Activated CD4-positive, alpha-beta T cell treated with anti-CD3 and anti-CD28 coated beads for 4 hours (primary cell): ENCODE measurements at places on chromosomes 3 and 15.
A peak's percentile ranks its signal among the peaks of the same experiment; 100 is the strongest.

- no peak for DNase-seq
Observed at GRCh38 chr15:87369269-87369668, 887.3 kb downstream of the NTRK3 start.

GRCh38 chr3:190194506-190194905, 73.8 kb upstream of the P3H2 start:
- no peak for DNase-seq

DNA sequence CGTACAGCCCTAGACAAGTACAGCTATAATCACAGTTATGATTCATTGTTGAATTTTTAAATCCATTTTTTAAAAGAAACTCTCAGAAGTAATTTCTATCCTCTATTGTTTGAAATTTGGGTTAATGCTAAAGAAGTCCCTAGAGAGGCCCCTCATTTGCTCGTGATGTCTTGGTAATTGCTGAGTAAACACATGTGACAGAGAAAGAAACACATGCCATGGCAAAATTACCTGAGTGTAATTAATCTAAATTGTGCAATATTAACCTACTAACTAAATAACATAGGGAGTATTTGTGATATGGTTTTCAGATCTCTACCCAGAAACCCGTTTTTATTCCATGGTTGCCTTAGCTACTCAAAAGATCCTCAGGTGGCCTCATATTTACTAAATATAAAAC, 10.8 kb downstream of the NEK10 start:
- DNase-seq, result no peak

DNA sequence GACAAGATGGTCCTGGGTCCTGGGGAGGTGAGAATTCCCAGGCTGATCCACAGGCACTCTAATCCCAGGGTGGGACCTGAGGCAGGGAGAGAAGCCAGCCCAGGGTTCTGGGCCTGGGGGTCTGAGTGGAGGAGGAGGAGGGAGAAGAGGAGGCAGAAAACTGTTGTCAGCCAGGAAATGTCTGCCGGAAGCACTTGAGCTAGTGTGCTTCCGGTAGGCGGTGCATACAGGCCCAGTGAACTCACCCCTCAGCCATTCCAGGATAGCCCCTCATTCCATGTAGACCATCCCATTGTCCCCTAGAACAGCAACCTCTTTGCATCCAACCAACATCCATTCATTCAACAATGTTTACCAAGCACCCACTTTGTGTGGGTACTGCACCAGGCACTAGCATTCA, 47.9 kb upstream of the LCTL start:
- no peak for DNase-seq

DNA sequence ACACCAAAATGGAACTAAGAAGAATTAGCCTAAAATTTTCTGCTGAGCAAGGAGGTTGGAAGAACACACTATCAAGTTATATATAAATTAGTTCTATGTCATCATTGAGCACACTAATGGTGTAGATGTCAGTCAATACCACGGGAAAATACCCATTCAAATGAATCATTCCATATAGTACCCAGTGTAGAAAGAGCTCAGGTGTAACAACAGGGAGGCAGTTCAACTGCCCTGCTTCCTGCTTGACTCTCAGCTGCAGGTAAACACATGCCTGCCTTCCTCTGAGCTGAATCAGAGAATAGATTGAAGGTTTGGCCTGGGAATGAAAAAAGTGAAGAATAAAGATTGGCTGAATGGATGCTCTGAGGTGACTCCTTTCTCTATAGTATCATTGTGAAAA, 1088.0 kb downstream of the AGBL1 start:
- DNase-seq, result no peak

DNA sequence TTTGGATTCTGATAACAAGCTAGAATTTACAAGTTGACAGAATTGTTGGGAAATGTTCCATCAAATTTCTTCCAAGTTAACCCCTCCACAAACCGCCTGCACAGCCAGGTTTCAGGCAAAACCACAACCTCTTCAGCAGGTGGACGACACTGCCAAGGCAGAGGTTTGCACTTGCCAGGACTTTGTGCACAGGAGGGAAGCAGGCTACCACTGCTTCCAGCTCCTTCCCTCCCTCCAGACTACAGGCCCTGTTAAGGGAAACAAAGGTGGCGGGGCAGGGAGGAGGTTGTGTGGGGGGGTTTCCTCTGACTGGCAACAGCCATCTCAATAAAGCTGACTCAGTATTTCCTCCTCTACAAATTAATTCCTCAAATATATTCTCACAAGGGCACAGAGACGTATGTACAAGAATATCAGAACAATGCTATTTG, 42.2 kb downstream of the TBC1D2B start:
- DNase-seq, result peak; percentile 58

- no peak for DNase-seq
Observed at GRCh38 chr15:97383516-97383915, 577.0 kb upstream of the ARRDC4 start.

DNA sequence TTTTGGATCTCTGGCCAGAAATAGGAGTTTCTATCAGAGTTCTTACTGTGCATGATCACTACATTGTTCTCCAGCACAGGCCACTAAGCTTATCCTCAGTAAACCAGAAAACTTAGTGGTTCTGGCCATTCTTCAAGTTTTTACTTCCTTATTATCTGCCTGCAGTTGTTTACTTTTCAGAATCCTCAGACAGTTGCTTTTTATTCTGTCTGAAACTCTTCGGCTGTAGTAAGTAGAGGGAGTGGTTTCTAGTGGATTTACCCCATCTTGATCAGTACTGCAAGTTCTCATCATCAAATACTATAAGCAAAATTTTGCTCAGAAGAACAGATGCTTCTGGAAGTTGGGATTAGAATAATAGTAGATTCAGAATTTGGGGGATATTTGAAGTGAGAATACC, 193.0 kb upstream of the RARB start:
- no peak for DNase-seq

DNA sequence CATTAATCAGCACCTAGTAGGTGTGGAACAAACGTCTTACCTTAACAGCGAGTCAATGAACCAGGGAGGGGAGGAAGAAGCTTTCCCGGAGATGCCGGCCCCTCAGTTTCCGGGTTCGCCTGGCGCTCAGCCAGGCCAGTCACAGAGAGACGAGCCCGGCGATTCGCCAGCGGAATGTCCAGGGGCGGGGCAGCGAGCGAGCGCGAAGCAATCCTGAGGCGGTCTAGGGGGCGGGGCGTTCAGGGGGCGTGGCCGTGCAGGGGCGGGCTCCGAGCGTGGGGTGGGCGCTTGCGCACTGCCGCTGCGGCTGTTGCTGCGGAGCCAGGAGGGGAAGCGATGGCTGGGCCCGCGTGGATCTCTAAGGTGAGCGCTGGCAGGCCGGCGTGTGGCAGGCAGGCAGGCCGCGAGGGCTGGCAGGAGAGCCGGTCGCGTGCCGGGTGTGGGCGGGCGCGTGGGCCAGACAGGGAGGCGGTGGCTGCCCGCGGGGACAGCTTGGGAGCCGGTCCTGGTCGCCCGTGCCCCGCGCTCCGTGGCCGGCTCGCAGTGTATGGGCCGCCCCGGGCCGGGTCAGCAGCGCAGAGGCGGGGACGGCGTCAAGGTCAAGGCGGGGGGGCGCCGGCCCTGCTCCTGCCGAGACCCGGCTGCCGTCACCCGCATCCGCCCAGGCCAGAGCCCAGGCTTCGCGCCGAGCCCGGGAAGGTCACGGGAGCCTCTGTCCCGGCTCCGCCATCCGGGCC, at the start of gene IDH3A:
IDH3A (plus strand) TSS at position 295 of the 737 bp plus-strand sequence; CDS start at position 337, 42 bp downstream.
- peak; percentile 100 for DNase-seq

- no peak for DNase-seq
Observed at GRCh38 chr3:134614955-134615354, 35.9 kb downstream of the KY start.

DNA sequence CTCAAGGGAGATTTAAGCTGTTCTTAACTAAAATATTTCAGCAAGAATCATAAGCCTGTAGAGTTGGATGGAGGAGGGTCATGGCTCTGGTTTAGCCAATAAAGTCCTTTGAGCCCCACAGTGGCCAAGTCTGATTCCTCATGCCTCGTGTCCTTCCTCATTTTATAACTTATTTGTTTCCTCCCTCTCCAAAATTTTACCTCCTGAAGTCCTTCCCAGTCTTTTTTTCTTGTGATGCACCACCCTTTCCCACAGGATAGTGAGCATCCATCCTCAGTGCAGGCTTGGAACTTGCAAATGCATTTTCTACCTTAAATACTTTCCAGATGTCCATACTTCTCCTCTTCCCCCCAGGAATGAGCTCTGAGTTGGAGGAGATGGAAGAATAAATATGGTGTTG, 162.7 kb upstream of the AGTR1 start:
- no peak for DNase-seq

DNA sequence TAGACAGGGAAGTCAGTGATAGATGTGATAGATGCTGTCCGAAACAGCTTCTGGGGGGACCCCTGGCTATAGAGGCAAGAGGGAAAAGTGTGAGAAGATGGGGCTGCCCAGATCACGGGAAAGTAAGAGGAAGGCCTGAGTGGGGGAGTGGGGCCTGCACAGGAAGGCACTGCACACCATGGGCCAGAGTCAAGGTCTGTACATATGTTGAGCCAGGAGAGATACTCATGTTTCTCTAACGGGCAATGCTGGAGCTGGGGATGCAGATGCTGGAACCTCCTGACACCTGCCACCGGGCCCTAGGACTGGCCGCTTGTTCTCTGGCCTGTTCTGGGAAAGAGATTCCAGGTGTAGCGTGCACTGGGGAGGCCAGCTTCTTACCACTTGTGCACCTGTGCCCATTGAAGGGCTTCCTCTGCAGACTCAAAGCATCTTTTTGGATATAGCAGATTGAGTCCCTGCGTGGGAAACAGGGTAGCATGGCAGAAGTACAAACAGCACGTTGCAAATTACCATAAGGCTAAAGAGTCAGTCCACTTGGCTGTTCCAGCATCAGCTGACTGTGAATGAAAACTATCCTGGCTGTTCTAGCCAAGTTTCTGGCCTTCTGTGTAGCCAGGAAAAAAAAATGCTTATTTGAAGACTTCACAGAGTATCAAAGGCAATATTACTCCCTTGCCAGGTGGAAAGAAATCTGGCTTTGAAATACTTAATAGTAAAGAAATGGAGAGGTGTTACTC, 77.1 kb upstream of the GSK3B start:
- DNase-seq, result no peak

- DNase-seq, result no peak
Observed at GRCh38 chr3:57064001-57064400, 3.5 kb downstream of the SPATA12 start.

DNA sequence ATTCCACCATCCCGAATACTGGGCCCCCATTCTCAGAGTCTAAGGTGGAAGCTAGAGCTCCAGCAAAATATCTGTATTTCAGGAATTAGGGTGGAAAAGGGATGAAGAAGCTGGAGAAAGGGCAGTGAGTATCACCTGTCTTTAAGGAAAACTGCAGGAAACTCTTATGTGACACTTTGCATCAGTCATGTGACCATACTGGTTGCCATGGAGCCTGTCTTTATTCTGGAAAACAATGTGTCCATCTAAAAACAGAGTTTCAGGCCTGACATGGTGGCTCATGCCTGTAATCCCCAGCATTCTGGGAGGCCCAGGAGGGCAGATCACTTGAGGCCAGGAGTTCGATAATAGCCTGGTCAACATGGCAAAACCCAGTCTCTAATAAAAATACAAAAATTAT, 52.9 kb upstream of the FSIP1 start:
- DNase-seq, result no peak

DNA sequence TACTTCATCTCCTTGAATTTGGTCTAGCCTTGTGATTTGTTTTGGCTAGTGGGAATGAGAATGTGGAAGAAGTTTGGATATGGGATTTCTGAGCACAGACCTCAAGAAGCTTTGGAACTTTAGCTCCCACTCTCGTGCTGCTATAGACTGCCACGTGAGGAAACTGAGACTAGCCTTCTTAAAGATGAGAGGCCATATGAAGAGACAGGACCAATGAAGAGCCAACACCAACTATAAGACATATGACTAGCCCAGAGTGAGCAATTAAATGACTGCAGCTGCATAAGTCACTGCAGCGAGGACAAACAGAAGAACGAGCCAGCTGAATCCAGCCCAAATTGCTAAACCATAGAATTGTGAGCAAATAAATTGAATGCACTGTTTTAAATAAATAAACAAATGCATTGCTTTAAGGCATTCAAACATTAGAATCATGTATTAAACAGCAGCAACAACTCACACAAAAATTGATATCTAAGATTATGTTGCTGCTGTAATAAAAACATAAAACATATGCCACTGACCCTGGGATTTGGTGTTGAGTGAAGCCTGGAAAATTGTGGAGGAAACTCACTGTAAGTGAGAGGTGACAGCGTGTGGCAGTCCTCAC, 15.7 kb upstream of the CNTN4 start:
- no peak for DNase-seq

DNA sequence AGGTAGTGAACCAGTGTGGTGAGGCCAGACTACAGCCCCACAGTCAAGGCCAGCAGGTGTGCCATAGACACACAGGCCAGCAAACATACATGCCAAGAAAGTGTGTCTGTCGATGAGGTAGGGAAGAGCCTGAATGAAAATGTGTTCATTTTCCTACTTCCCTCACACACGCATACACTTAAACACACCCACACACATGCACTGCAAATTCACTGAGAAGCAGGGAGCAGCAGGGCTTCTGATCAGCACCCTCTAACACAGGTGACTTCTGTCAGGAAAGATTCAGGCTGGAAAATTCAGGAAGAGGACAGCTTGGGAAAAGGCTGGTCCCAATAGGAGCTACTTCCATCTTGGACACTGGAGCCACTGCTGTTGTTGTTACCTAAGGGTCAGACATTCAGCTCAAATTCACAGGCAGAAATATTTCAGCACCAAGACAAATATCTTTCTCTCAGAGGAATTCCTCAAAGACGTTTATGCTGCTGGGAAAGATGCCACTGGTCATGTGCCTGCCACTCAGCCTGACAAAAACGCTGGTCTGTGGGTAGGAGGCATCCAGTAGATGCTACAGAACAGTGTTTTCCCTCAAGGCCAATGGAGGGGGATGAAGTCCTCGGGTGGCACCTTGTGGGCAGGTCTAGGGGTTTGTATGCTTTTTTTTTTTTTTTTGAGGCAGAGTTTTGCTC, 40.9 kb upstream of the LARS2 start:
- DNase-seq, result no peak

DNA sequence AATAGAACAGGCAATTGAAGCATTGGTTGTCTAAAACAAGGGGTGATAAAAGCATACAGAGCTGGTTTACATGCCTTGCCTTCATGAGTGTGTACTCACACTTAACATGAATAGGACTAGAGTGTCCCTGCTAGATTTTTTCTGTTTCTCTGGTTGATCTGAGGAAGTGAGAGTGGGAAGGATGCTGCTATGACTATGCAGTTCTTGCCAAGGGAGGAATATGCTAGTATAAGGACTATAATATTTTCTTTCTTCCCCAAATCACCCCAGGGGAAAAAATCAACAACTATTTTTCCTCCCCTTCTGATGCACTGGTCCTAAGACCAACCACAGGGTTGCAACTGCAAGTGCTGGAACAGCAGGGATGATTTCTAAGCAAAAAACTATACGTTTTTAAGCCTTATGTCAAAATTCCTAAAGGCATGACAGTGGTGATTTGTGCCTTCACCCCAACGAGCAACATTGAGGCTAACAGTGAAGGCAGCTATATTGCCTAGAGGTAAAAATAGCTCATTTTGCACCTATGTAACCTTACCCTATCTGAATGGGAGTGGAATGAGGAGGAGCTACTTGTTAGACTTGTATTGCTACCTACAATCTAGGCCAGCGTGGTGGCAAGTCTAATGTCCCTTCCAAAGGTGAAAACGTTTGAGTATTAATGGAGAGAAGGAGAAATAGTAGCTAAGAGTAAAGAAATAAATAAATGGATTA, 33.5 kb upstream of the USP8 start:
- no peak for DNase-seq
